ENCODE measurements at places on chromosomes 2 and 18. TPM values are rescaled to one million over a fixed set of nuclear protein-coding genes. Genes with fewer than 3 reads are reported as not detected.

The SCG2 gene
- not detected for total RNA-seq

The ICOS gene
- total RNA-seq: 81.7 TPM

The TYMS gene
- 318 TPM for total RNA-seq

The TMEM198 gene
- total RNA-seq: 5.9 TPM

Measured in activated CD8-positive, alpha-beta memory T cell treated with anti-CD3 and anti-CD28 coated beads for 36 hours (primary cell).